ENCODE measurements at places on chromosomes 2 and 18. TPM values are rescaled to one million over a fixed set of nuclear protein-coding genes. Genes with fewer than 3 reads are reported as not detected.
A peak's percentile ranks its signal among the peaks of the same experiment; 100 is the strongest.

DNA sequence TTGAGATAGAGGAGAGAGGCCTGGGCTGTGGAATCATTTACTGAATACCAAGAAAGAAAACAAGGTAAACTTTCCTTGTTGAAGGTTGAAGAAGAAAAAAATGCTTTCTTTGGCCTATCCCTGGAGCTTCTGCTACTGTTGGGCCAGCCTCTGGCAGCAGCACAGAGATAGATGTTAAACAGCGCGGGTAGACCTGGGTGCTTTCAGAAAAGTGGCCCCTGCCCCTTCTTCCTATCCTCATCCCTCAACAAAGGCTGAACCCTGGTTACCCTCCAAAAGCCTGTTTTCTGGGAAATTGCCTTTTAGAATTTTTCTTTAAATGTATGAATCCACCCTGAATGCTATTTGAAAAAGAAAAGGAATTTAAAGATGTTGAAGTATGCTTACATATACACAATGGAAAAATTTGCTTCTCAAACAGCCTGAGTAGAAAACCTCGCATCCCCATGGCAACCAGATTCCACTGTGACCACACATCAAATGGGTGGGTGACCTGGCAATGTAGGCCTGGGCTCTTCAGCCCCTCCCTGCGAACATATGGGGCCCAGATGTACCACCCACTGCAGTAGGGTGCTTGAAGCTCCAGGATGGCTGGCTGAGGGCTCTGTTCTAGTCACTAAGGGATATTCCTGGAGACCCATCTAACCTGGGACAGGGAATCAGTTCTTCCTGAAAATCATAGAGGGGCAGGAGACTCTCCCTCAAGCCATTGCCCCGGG lies 23.4 kb upstream of the CHRNA1 start:
- no peaks in the 10 kb centered on the region for H3K27me3 ChIP-seq
- no peaks in the 10 kb centered on the region for H3K4me1 ChIP-seq
- DNase-seq = no peak
- no peak overlapping the region for H3K27ac ChIP-seq
- H3K36me3 ChIP-seq = no peaks in the 10 kb centered on the region
- no peak overlapping the region for H3K4me3 ChIP-seq

DNA sequence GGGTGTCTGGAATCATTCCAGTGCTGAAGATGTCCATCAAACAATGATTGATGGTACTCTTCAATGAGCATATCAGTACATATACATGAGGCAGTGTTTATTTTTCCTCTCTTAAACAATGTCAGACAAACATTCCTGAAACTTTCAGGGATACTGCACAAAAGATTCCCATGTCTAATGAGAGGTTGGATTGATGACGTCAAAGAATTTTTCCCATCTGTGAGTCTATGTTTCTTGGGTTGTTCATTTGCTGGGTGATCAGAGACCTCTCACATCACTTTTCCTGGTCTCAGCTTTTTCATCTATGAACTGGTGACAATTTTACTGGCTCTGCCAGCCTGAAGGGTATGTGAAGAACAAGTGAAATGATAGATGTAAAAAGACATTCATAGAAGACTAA lies 325.5 kb downstream of the EN1 start:
- H3K27me3 ChIP-seq = no peaks in the 10 kb centered on the region
- DNase-seq = no peak
- no peaks in the 10 kb centered on the region for H3K4me1 ChIP-seq
- H3K27ac ChIP-seq = no peak overlapping the region
- no peaks in the 10 kb centered on the region for H3K36me3 ChIP-seq

DNA sequence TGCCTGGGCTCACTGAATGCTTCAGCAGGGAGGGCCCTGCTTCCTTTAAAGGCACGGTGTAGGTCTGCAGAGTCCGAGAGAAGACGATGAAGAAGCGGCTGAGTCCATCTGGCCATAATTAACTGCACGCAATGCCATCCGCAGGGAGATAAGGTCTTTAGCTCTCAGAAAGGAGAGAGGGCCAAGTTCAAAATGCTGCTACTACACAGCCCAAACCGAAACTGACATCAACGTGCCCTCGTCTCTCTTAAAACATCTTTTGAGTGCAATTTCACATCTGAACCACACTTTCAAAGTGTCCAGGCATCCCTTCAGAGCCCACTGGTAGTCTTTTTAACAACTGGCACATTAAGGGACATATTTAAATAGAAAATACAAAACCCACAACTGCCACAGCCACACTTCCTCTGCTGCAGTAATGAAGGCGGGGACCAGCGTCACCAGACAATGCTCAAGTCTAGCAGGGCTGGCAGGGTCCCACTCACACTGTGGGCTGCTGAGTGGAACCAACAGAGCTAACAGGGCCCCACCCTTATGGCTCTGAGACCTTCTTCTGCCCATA lies 35.8 kb downstream of the ST3GAL5 start:
- H3K27ac ChIP-seq = no peak overlapping the region
- H3K36me3 ChIP-seq = no peaks in the 10 kb centered on the region

DNA sequence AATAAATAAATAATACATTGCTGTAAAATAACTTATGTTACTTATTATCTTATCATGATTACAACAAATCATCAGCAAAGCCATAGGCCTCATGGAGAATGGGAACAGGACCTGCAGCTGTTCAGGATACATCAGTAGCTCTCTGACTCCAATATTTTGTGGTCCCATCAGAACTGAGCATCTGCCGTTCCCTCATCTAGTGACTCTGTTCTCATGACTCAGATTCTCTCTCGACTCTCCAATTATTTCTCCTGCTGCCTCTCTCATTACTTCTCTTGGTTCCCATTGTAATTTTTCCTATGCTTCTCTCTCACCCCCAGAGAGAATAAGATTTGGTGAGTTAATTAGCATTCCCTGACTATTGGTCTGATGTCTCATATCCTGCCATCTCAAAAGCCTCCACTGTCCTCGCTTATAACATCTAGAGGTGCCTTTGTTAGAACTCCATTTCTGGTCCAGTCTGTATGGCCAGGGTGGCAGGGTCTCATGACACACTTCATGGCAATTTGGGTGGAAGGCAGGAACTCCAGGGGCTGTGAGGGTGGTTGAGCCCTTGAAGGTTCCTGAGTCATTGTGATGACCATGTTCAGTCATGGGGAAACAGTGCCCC lies 78.0 kb upstream of the TANC1 start:
- no peak overlapping the region for H3K27ac ChIP-seq
- no peak overlapping the region for H3K4me3 ChIP-seq
- H3K4me1 ChIP-seq = peaks cover 30% of the 10 kb centered on the region
- DNase-seq = no peak
- no peaks in the 10 kb centered on the region for H3K36me3 ChIP-seq

The ARHGAP15 gene
- not detected for total RNA-seq

GRCh38 chr2:105800036-105800713 lies 55.5 kb downstream of the NCK2 start:
- no peak overlapping the region for H3K27ac ChIP-seq
- DNase-seq = no peak
- peaks cover 11% of the 10 kb centered on the region for H3K4me1 ChIP-seq
- H3K27me3 ChIP-seq = no peaks in the 10 kb centered on the region

- DNase-seq = no peak
- H3K4me3 ChIP-seq = no peak overlapping the region
- peaks cover 59% of the 10 kb centered on the region for H3K27me3 ChIP-seq
- no peak overlapping the region for H3K27ac ChIP-seq
- no peaks in the 10 kb centered on the region for H3K4me1 ChIP-seq
Observed at GRCh38 chr18:25805323-25805722, 285.1 kb downstream of the SS18 start.

- peaks cover 14% of the 10 kb centered on the region for H3K36me3 ChIP-seq
- H3K4me1 ChIP-seq = no peaks in the 10 kb centered on the region
- no peak overlapping the region for H3K4me3 ChIP-seq
- H3K27ac ChIP-seq = no peak overlapping the region
- no peaks in the 10 kb centered on the region for H3K27me3 ChIP-seq
Observed at GRCh38 chr2:119943058-119943457, 69.8 kb upstream of the EPB41L5 start.

GRCh38 chr18:32815881-32816280 lies 43.1 kb upstream of the KLHL14 start:
- no peaks in the 10 kb centered on the region for H3K36me3 ChIP-seq
- DNase-seq = no peak
- no peaks in the 10 kb centered on the region for H3K27me3 ChIP-seq
- H3K27ac ChIP-seq = no peak overlapping the region

The FBXO11 gene
- 39.6 TPM for total RNA-seq

GRCh38 chr2:217108086-217108485 lies 248.2 kb upstream of the TNP1 start:
- H3K4me1 ChIP-seq = peaks cover 52% of the 10 kb centered on the region
- H3K4me3 ChIP-seq = no peak overlapping the region
- no peaks in the 10 kb centered on the region for H3K27me3 ChIP-seq
- DNase-seq = no peak
- H3K36me3 ChIP-seq = no peaks in the 10 kb centered on the region

The CYRIA gene
- total RNA-seq = not detected

DNA sequence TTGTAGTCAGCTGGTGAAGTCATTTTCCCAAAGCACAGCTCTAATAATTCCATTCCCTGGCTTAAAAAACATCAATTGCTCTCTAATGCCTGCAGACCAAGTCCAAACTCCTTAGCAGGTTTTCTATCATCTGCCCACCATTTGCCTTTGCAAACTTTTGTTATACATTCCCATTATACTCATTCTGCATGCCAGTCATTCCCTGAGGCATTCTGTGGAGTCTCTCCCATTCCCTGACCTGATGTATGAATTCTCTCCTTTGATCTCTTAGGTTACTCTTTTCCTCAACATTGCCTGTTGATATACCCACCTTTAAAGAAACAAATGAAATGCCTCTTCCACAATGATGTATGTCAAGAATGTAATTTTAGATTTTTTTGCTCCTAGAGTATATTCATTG lies 852.0 kb upstream of the FSHR start:
- H3K27me3 ChIP-seq = no peaks in the 10 kb centered on the region
- H3K4me3 ChIP-seq = no peak overlapping the region
- no peak overlapping the region for H3K27ac ChIP-seq
- DNase-seq = no peak
- no peaks in the 10 kb centered on the region for H3K4me1 ChIP-seq
- no peaks in the 10 kb centered on the region for H3K36me3 ChIP-seq

GRCh38 chr2:230927711-230928341 lies 2.8 kb upstream of the GPR55 start:
- H3K36me3 ChIP-seq = no peaks in the 10 kb centered on the region
- H3K4me1 ChIP-seq = no peaks in the 10 kb centered on the region
- no peaks in the 10 kb centered on the region for H3K27me3 ChIP-seq

The ANKRD44 gene
- 28.7 TPM for total RNA-seq

DNA sequence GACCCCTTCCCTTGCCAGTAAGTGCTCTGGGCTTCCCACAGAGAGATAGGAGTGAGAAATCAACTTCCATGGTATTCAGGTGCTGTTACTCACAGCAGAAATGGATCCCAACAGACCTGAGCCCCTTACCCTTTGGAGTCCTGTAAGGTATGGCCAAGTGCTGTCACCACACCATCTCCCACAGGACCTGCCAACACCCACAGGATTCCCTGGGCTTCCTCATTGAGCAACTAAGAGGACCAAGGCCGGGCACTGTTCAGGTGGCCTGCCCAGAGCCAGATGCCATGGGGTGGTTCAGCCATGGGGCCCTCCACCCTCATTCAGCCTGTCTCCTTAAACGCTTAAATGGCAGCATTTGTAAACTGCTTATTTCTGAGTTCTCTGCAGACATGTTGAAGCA lies 166.2 kb downstream of the TRIM43 start:
- H3K36me3 ChIP-seq = no peaks in the 10 kb centered on the region
- H3K4me1 ChIP-seq = peaks cover 7% of the 10 kb centered on the region
- no peaks in the 10 kb centered on the region for H3K27me3 ChIP-seq

DNA sequence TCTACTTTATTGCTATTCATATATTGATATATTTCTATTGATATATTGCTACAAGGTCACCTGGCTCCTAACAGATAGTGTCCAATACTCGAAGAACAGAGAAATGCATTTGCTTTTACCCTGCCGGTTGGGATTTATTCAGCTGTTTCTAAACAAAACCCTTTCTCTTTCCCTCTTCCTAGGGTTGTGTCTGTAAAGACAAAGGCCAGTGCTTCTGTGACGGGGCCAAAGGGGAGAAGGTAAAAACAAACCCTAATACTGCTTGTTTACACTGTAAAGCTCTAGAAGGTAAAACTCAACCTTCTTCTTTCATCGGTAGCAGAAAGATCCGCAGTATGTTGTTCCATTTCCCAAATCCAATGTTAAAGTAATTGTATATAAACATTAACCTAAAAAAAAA lies 73.4 kb downstream of the COL4A3 start:
- H3K27ac ChIP-seq = no peak overlapping the region
- H3K36me3 ChIP-seq = no peaks in the 10 kb centered on the region
- no peaks in the 10 kb centered on the region for H3K4me1 ChIP-seq
- DNase-seq = no peak
- no peak overlapping the region for H3K4me3 ChIP-seq

DNA sequence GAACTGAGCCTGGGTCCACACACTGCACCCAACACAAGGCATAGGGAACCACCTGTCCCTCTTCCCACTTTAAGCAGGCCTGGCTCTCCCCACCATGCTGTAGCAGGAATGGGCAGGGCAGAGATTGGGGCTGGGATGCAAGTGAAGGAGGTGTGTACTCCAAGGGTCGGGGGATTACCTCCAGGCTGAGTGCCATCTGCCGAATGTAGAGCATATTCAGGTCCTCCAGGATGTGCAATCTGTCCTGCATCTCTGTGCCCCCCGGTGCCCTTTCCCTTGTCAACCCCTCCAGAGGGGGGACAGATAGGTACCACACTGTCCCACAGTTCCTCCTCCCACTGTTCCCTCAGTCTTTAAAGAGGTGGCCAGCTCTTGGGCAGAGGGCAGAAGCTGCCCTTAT lies 2.4 kb downstream of the RTKN start:
- H3K36me3 ChIP-seq = peaks cover 11% of the 10 kb centered on the region
- H3K27me3 ChIP-seq = no peaks in the 10 kb centered on the region
- peak overlapping the region; percentile 73 for H3K4me3 ChIP-seq
- H3K27ac ChIP-seq = no peak overlapping the region
- DNase-seq = no peak

GRCh38 chr2:204504594-204504993 lies 40.7 kb upstream of the PARD3B start:
- no peak overlapping the region for H3K4me3 ChIP-seq
- H3K4me1 ChIP-seq = no peaks in the 10 kb centered on the region
- no peak overlapping the region for H3K27ac ChIP-seq

The GPAT2 gene
- total RNA-seq = not detected

GRCh38 chr2:105882920-105883435 lies 138.3 kb downstream of the NCK2 start:
- H3K27me3 ChIP-seq = no peaks in the 10 kb centered on the region
- no peak for DNase-seq
- no peaks in the 10 kb centered on the region for H3K4me1 ChIP-seq
- H3K27ac ChIP-seq = no peak overlapping the region
- H3K4me3 ChIP-seq = no peak overlapping the region

- H3K4me3 ChIP-seq = no peak overlapping the region
- no peaks in the 10 kb centered on the region for H3K4me1 ChIP-seq
- H3K36me3 ChIP-seq = no peaks in the 10 kb centered on the region
- H3K27ac ChIP-seq = no peak overlapping the region
- H3K27me3 ChIP-seq = no peaks in the 10 kb centered on the region
Observed at GRCh38 chr2:235161565-235161964, 209.7 kb downstream of the SH3BP4 start.

DNA sequence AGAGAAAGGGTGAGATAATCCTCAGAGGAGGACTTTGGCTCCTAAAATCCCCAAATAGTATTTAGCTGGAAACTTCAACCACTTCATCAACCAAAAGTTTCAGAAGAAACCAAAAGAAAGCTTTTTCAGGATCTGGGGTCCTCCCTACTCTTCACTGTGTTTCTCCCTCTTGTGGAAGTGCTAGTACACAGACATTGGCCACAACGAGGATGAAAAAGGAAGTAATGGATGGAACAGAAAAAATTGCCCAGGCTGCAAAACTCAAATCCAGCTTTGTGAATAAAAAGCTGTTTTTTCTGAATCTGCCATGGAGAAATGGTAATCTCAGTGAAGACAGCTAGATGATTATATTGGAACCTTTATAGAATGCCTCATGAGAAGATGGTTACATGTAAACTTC lies 4.0 kb downstream of the PID1 start:
- peaks cover 10% of the 10 kb centered on the region for H3K4me1 ChIP-seq
- no peak overlapping the region for H3K4me3 ChIP-seq
- peaks cover 21% of the 10 kb centered on the region for H3K27me3 ChIP-seq
- DNase-seq = no peak

The SLC5A7 gene
- total RNA-seq = 0.06 TPM

The FAM228A gene
- not detected for total RNA-seq

All from PC-3 (cell line).